DMS153 (cell line): ENCODE measurements at places on chromosomes 5 and 9.

- peak; percentile 37 for DNase-seq
These were observed 25.3 kb upstream of the PPP1R2B start for GRCh38 chr5:156824800-156825199.

DNA sequence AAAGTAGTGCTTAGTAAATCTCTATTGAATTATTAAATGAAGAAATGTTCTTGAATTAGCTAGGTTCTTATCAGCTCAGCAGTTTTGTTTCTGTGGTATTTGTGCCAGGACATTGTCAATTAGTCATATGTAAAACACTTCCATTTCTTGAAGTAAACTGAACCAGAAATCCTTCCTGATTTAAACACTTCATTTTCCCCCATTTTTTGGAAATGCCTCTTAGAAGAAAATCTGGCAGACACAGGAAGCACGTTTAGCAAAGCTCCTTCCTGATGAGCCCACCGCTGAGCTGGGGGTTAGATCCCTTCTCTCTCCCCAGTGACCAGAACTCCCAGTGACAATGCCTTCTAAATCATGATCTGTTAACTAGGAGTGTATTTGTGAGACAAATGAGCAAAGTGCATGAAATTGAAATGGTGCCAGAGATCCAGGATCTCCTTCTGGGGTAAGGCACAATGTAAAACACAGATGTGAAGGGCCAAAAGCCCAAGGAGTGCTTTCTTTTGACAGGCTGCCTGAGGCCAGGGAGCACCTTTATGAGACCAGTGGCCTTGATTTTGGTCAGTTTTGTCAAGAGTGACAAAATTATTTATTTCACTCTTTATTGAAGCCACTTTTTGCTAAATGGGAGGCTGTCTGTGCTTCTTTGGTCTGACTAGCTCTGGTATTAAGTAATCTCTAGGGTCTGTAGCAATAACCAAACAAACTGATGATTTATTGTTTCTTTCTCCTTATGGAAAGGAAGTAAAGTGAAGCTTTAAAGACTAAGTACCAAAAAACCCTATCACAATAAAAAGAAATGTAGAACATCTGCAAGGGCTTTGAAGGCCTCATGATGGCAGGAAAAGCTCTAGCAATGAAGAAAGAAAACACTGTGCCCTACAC is 25.5 kb upstream of the RUSC2 start:
- no peak for DNase-seq

- no peak for DNase-seq
These were observed 29.4 kb upstream of the GDA start for GRCh38 chr9:72119853-72120252.

DNA sequence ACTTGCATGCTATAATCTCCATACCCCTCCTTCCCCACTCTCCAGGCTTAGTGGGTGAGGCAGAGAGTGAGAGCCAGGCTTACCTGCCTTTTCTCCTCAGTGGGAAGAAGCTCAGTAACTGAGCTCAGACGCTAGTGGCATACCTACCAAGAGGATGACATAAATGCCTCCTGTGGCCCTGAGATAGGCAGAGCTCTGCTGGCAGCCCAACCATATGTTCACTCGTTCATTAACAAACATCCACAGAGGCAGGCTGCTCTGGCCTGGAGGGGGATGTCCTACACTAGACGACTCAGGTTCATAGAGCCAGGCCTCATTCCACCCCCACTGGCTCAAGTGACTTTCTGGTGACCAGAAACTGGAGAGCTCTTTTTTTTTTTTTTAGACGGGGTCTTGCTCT is 81.3 kb downstream of the THBS4 start:
- DNase-seq, result no peak

GRCh38 chr9:126614088-126614454 is 343 bp downstream of the LMX1B start:
- no peak for DNase-seq

DNA sequence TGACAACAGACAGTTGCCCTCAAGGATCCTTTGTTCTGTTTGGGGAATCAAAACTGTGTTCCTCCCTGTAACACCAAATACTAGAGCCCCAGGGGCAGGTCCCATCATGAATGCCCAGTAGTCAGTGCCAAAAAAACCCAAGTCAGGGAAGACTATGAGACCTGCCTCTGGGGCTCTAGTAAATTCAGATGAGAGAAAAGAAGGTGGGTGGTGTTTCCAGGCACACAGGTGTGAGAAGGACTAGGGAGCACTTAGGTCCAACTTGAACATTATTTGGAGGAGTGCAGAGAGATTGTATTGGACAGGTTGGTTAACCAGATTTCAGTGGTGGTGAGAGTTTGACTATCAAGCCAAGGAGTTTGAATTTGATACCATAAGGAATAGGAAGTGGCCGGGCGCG is 52.0 kb downstream of the SLC22A5 start:
- no peak for DNase-seq

- DNase-seq, result no peak
These were observed 9.2 kb downstream of the C9orf85 start for GRCh38 chr9:71920456-71921189.

GRCh38 chr9:5511476-5511875 is 1.1 kb downstream of the PDCD1LG2 start:
- DNase-seq, result no peak

- no peak for DNase-seq
These were observed 474.2 kb downstream of the GADD45G start for GRCh38 chr9:90078988-90079421.

- no peak for DNase-seq
These were observed 715 bp downstream of the RC3H2 start for GRCh38 chr9:122904466-122904822.

DNA sequence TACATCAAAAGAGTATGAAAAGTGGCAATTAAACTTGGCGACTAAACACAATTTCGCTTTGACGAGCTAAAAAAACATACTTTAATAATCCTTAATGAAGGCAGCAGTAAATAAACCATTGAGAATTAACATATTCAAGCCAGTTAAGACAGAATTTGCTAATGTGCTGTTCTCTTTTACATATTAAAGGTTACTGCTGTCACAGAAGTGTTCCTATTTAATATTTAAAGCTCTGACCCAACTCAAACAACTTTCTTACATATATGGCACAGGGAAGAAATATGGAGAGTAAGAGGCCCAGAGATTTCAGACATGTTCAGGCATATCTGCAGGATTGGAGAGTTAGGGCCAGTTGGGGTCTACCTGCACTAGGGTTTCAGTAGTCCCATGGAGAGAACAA is 16.7 kb upstream of the DENND4C start:
- no peak for DNase-seq

- DNase-seq, result no peak
These were observed 43.7 kb upstream of the ABL1 start for GRCh38 chr9:130791303-130791894.

DNA sequence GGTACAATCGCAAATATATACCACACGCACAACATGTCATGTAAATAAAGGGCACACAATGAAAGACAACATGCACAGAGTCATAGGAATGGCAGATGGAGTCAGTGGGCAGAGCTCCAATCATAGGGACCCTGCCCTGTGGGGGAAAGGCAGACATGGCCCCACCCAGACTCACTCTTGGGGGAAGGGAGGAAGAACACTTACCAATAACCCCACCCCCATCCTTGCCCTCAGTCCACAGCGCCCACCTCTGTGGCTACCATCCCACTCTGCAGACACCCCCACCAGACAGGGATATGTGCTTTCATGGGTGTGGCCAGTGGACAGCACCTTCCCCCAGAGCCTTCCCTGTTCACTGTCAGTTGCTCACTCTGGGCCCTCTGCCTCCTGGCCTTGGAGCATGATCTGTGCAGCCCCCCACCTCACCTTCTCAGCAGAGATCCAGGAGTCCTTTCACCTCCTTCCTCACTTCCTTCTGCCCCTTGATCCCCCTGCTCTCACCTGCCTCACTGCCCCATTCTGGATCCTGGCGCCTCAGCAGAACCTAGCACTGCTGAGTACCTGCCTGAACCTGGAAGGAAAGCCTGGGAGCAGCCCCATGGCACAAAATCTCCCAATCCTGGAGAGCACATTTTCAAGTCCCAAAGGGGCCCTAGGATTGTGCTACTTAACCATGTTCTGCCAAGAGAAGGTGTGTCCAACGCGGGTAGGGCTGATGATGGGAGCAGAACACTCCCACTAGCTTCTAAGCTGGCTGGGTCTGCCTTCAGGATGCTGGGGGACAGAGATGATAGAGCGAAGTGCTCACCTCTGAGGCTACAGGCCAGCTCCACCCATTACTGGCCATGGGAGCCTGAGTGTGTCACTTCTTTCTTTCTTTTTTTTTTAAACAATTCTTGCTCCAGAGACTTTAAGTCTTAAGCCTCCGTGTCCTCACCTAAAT is 1.5 kb upstream of the PHF19 start:
- peak; percentile 20 for DNase-seq

- no peak for DNase-seq
These were observed 125.4 kb upstream of the FAM120A start for GRCh38 chr9:93326056-93326455.

- no peak for DNase-seq
These were observed 94.4 kb downstream of the PDZD2 start for GRCh38 chr5:31733371-31733770.

DNA sequence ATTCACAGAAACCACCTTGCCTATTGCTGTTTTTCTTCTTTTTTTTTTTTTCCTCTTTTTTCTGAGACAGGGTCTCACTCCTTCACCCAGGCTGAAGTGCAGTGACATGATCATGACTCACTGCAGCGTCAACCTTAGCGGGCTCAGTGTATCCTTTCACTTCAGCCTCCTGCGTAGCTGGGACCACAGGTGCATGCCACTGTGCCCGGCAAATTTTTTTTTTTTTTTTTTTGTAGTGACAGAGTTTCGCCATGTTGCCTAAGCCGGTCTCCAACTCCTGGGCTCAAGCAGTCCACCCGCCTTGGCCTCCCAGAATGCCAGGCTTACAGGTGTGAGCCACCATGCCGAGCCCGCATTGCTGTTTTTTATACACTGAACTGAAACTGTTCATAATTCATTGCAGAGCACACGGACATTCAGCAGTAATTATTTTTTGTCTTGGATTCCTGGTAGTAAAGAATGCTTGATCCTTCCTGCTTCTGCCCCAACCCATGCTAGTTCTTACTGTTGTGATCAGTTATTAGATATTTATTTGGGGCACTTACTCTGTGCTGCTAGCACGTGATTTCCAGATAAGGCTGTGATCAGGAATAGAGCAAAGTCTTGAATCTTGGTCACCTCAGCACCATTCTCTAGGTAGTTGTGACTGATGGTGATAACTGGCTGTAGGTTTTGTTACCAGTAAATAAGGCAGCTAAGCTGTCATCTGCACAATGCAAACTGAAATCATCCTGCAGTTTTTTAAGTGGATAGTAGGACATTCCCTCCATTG is 14.0 kb downstream of the MAP3K1 start:
- DNase-seq, result no peak

GRCh38 chr9:83544002-83544698 is 5.9 kb upstream of the FRMD3 start:
- peak; percentile 66 for DNase-seq

DNA sequence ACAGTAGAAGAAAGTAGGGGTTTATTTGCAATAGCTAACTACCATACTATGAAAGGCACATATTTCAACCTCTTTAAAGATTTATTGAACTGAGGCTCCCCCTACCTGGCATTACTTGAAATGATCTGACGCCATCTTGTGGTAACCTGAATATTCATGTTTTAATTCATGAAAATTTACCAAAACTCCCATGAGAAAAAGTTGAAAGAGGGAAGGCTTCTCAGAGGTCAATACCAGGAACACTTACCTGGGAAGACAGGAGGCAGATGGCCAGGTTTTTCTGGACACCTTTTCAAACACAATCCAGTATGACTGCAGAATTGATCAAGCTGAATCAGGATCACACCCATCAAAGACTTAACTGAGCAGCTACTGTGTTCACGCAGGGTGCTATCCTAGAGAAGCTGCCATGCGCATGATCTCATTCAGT is 9.4 kb downstream of the PRELID2 start:
- DNase-seq, result peak; percentile 0

DNA sequence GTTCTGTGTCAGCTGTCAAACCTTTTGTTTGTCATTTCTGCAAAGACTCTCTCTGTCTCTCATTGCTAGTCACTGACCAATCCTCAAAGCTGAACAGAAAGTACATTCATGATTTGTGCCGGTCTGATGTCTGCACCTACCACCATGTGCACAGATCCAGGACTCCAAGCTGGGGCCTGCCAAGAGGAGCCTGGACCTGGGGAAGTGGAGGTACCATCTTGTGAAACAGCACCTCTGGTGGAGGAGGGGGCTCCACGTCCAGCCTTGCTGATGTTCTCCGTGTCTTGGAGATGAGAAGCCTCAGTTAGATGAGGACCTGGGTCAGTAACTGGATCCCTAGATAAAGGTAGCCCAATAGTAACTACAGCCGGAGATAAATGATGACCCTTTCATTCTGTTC is 98.9 kb downstream of the TENT4A start:
- DNase-seq, result no peak

DNA sequence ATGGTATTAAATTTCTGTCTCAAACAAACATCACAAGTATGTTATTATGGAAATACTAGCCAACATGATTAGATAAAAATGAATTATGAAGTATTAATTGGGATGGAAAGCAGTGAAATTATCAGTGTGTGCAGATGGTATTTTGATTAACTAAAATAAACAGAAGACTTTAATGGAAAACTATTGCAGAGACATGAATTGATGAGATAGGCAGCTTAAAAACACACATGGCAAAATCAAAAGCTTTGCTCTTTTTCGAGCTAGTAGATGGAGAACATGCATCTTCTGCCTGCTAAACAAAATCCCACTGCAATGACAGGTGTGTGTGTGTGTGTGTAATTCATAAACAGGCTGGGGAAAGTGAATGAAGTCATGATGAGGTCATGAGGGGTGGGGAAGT is 426.2 kb downstream of the MTRR start:
- no peak for DNase-seq

GRCh38 chr5:80165452-80165851 is 90.4 kb downstream of the SERINC5 start:
- DNase-seq, result no peak

DNA sequence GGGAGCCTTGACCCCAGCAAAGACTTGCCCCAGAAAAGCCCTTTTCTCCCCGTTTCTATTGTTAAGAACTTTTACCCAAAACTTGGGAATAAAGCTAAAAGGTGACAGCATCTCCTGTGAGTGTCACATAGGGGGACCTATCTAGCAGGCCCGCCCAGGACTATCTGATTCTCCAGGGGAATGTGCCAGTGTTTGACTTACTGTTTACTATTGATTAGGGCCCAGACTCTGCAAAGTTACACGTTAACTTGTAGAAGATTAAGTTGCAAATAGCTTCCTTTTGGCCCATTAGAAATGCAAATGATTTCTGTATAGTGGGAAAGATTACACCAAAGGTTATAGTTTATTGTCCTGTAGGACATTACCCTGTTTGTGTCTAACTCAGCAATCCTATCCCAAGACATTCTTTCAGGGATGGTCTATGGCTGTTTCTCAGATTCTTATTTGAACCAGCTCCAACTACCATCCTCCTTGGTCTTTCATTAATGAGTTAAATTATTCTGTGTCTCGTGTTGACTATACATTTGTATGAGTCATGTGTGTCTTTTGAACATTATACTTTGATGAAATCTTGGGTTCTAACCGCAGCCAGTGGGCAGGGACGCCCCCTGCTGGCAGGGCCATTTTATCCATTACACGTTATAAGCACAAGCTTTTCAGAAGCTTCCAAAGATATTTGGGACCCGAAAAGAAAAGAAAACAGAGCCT is 60.7 kb downstream of the HRH2 start:
- no peak for DNase-seq
